ENCODE measurements at places on chromosomes 6 and 20.

- no peak for DNase-seq
Observed at GRCh38 chr20:25054096-25054820, 3.7 kb downstream of the ACSS1 start.

GRCh38 chr20:23081263-23081819, 4.8 kb downstream of the CD93 start:
- no peak for DNase-seq

DNA sequence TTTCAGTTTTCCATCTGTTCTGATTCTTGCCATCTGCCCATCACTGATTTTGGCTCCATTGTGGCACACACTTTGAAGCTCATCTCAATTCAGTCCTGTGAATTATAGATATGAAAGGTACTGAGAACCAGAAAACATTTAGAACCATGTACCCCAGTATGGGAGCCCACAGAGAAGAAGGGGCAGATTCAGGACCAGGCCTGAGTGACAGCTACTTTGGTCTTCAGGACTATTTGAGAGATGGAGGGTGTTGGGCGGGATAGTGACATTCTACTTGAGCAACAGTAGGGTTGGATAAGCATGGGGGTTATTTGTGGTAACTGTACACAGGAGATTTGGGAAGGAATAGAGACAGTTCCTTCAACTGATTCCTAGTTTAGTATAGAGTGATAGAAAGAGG, 259.2 kb upstream of the MANEA start:
- DNase-seq: no peak

DNA sequence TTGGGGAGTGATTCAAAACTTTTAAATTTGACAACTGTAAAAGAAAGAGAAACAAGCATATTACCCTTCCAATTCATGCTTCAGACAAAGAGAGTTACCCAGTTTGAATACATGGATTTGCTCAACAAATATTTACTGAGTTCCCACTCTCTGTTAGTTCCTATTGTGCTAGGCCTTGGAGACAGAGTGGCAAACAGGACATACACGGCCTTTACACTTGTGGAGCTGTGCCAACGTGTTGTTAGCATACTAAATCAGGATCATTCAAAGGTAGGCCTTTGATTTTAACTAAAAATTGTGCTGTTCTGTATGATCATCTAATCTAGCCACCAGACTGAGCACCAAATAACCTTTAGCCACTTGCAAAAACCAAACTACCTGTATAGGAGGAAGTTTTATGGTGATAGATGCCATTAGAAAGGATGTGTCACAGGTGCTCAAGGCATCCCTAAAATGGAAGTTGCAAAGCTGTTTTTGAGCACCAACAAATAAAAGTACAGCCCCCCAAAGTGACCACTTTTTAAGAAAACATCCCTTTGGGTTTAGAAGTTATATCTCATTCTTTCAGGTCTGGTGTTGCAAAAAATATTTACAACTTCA, 84.5 kb downstream of the CHD6 start:
- DNase-seq: no peak

DNA sequence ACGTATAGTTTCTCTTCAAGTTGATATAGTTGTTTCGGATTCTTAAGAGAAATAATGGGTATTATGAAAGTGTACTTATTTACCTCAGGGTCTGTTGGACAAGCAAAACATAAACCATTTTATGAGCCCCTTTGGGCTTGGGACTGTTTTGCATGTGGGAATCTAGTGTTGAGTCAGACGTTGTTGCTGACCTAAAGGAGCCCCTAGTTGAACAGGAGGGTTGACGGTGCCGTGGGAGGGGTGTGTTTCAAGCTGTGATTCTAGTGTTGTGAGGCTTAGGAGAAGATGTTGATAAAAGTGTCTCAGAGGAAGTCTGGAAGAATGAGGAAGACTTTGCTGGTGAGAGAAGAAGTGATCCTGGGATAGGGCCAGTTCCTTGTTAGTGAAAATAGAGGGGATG, 140.0 kb downstream of the ARID1B start:
- DNase-seq: no peak

DNA sequence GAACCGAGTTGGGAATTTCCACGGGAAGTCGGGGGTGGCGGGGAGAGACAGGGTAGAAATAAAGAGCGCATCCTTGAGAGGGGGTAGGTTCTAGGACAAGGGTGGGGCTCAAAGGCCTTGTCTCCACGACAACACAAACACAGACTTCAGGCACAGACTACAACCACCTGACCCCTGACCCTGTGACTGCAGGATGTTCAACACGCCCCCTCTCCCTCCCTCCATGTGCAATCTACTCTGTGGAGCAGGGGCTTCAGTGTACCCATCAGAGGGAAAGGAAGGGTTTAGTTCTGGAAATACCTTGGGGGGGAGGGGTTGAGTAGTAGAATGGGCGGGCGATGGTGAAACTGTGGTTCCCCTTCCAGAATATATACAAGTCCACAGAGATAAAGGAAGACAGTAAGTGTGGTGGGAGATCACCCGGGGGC, 651 bp upstream of the TAPBP start:
- peak; percentile 42 for DNase-seq

DNA sequence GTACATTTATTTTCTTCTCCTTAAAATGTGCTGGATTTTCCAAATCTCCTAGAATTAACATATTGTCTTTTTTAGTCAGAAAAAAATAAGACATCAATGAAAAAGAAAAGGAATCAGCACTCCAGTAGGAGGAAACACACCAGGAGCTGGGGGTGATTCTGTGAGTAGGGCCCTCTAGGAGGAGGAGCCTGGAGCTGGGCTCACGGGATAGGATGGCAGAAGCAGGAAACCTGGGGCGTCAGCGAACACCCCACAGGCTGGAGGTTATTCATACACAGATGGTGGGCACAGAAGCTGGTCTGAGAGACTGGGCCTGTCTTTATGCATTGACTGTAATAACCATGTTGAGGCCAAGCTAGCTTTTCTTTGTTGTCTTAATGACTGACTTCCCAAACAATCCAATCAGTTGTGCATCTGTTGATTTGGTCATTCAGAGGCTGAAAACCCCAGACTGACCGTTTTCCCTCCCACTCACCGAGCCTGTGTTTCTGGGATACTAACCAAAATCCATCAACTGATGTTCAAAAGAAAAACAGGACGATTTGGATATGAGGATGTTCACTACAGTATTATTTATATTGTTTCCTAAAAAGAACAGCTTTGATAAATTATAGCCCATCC, 53.1 kb downstream of the CPNE5 start:
- DNase-seq: no peak

DNA sequence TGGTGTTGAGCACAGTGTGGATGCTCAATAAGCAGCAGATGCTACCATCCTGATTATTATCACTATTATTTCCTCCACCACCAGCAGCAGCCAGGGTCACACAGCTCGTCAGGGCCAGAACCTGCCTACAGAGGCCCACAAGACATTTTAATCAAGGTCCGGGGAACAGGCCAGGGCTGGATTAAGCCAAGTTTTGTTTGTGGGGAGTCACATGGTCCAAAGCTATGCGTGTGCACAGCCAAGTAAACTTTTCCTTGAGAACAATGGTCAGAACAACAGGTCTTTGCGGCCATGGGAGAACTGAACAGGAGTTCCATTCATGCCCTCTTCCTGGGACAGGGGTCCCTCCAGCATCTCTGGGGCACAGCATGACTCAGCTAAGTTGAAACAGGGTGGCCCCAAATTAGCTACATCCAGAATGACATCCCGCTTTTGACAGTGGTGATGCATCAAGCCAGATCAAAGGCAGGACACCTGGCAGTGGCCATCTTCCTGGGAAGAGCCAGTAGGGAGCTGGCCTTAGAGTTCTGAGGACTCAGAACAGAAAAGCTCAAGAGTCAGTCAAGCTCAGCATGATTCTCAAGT, 11.7 kb downstream of the SNTA1 start:
- no peak for DNase-seq

- DNase-seq: no peak
Observed at GRCh38 chr6:77030929-77031674, 432.2 kb downstream of the HTR1B start.

GRCh38 chr6:12866422-12867029, 150.0 kb downstream of the PHACTR1 start:
- no peak for DNase-seq

GRCh38 chr6:150573041-150573681, 26.5 kb upstream of the PLEKHG1 start:
- DNase-seq: no peak

- no peak for DNase-seq
Observed at GRCh38 chr6:85126485-85127167, 323.3 kb upstream of the NT5E start.

DNA sequence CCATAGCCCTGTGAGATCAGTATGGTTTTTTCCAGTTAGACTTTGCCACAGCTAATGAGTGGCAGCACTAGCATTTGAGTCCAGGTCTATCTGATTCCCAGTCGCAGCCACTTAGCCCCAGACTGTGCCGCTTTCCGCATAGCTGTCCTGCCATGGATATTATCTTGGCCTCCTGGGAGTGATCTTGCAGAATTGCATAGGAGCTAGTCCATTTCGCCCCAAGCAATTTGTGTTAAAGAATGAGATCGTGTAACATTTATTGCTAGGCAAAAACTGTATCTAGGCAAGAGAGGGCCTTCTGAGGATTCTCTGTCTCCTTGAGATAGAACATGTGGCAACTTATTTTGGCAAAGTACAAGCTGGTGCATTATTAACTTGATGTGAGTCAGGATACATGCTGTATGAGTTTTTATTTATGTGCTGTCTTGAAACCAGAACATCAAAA, 74.2 kb downstream of the EZR start:
- no peak for DNase-seq

DNA sequence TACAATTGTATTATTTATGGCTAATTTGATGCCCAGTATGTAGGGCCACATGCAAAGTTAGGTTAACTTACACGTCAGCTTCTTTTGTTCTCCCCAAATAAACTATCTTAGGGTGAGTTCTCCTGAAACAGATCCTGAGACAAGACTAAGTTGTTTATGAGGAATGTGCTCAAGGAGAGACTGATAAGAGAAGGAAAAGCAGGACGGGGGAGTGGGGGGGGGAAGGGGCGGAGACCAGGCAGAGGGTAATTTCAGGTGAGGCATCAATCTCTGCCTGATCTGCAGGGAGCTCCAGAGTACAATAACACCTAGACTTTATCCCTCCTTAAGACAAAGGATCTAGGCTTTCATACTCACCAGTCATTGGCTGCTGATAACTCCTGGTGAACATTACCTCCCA, 220.6 kb upstream of the BTBD3 start:
- DNase-seq: no peak

DNA sequence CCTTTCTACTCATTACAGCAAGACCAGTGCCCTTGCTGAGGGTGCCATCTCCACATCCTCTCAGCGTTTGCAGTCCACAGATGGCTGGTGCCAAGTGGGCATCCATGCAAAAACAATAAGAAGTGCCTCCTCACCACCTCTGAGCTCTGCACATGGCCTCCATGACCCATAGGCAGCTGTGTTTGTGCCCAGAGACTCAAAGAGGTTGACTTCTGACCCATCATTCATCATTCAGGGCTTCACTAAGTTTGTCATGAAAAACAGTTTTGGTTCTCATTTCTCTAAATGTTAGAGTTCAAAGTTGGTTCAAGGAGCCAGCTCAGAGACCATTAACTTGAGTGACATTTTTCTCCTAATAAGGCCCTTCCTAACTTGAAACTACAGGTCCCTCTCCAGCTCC, 512.6 kb upstream of the MAP3K7 start:
- DNase-seq: no peak

GRCh38 chr20:695165-695866, 19.7 kb upstream of the SCRT2 start:
- no peak for DNase-seq

DNA sequence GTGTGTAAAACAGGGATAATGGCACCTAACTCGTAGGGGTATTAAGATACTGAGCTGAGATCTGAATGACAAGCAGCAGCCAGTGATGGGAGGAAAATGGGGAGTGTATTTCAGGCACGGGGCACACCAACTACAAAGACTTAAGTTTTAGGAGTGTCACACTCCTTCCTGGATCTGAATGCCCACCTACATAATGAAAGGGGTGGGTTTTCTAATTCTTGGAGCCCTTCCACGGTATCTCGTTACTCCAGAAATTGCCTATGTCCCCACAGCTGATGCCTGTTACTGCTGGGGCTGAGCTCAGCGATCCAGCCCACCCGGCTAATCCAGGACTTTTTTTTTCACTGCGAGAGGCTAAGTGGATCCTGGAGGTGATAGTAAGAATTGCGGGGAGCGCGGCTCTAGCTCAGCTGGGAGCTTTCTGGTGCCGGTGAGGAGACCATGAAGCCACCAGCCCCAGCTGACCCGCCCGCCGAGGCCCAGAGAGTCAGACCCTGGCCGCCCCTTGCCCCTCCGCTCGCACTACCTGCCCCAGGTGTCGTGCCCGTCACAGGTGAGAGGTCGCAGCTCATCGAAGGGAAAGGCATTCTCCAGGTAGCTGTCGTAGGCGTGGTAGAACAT, 727 bp downstream of the EDEM2 start:
- DNase-seq: no peak

- DNase-seq: no peak
Observed at GRCh38 chr6:32405656-32406055, 1.3 kb downstream of the BTNL2 start.

GRCh38 chr6:89254569-89254968, 37.4 kb upstream of the GABRR1 start:
- no peak for DNase-seq

DNA sequence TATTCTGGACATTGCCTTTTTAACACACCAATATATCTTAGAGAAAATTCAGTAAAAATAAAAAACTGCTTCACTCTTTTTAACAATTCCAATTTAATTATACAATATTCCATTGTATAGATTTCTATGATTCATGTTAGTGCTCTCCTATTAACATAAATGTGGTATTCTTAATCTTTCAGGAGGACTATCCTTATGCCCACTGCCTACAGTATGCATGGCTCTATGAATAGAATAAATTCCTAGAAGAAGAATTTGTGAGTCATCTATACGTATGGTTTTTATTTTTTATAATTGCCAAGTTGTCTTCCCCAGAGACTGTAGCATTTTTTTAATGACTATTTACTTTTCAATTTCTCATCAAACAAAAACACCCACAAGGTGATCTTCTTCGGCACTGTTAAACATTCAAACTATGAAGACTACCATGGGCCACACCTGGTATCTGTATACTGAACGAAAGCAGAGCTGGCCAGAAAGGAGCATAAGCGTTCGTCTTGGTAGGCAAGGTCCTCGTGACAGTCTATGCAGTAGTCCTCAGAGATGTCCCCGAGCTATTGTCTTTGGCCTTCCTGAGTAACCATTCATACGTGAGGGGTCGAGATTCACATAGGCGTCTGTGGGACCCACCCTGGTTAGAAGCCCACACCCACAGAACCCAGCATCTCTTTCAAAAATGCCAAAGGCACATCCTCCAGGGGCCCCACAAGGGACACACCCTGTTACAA, 74.6 kb downstream of the KIF16B start:
- no peak for DNase-seq

GRCh38 chr20:45611054-45611453, 18.5 kb upstream of the WFDC10A start:
- no peak for DNase-seq

DNA sequence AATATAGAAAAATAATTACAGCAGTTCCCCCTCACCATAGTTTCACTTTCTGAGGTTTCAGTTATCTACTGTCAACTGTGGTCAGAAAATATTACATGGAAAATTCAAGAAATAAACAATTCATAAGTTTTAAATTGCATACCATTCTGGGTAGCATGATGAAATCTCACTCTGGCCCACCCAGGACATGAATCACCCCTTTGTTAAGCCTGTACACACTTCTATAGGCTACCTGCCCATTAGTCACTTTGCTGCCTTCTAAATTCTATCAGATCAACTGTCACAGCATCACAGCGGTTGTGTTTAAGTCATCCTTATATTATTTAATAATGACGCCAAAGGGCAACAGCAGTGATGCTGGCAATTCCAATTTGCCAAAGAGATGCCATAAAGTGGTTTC, 140.3 kb upstream of the RUNX2 start:
- DNase-seq: no peak

- no peak for DNase-seq
Observed at GRCh38 chr20:38447931-38448675, 13.0 kb upstream of the SNHG17 start.

- DNase-seq: no peak
Observed at GRCh38 chr6:97049253-97050011, 124.9 kb downstream of the KLHL32 start.
